SJCRH30 (cell line): ENCODE measurements at places on chromosomes 7 and 10. TPM values are rescaled to one million over a fixed set of nuclear protein-coding genes. Genes with fewer than 3 reads are reported as not detected.

The SOSTDC1 gene
- 6.2 and 7.3 TPM in 2 replicates for total RNA-seq

- H3K27me3 ChIP-seq = no peaks in the 10 kb centered on the region
- no peak overlapping the region for H3K4me3 ChIP-seq
- peaks cover 92% of the 10 kb centered on the region for H3K36me3 ChIP-seq
- DNase-seq = peak; percentile 47
- H3K4me1 ChIP-seq = no peaks in the 10 kb centered on the region
Measured at GRCh38 chr7:143299840-143300239, 11.7 kb downstream of the CASP2 start.

- H3K27me3 ChIP-seq = no peaks in the 10 kb centered on the region
- peak overlapping the region; percentile 28 for H3K27ac ChIP-seq
- H3K36me3 ChIP-seq = no peaks in the 10 kb centered on the region
- peaks cover 11% of the 10 kb centered on the region for H3K4me1 ChIP-seq
- H3K4me3 ChIP-seq = no peak overlapping the region
Measured at GRCh38 chr10:124657806-124658205, 86.4 kb downstream of the FAM53B start.

DNA sequence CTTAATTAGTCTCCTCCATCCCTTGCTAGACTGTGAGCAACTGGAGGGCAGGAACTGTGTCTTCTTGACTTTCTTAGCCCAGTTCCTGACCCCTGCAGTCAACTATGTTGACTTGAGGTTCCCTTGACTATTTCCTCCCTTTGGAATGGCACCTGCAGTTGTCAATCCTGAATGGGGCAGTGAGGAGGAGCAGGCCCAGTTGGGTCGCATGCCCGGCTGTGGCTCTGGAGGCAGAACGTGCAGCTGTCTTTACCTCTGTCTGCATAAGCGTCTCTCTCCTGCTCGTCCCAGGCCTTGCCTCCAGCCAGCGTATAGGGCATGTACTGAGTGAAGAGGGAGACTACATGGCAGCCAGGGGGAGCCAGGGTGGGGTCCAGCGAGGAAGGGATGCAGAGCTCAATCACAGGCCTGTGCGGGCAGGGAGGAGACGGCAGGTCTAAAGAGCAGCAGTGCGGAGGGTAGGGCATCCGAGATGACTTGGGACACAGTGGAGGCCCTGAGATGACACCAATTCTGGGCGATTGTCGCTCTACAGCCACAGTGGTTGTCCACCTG lies 26.8 kb downstream of the PYROXD2 start:
- H3K4me1 ChIP-seq = peaks cover 5% of the 10 kb centered on the region
- H3K27ac ChIP-seq = no peak overlapping the region
- DNase-seq = peak; percentile 52
- H3K27me3 ChIP-seq = 0 out of 2 replicates have a peak, but pooled peaks cover 3% of the 10 kb centered on the region
- no peaks in the 10 kb centered on the region for H3K36me3 ChIP-seq

GRCh38 chr10:62732841-62733653 lies 71.5 kb upstream of the ADO start:
- no peaks in the 10 kb centered on the region for H3K36me3 ChIP-seq
- no peak overlapping the region for H3K27ac ChIP-seq
- no peaks in the 10 kb centered on the region for H3K27me3 ChIP-seq

DNA sequence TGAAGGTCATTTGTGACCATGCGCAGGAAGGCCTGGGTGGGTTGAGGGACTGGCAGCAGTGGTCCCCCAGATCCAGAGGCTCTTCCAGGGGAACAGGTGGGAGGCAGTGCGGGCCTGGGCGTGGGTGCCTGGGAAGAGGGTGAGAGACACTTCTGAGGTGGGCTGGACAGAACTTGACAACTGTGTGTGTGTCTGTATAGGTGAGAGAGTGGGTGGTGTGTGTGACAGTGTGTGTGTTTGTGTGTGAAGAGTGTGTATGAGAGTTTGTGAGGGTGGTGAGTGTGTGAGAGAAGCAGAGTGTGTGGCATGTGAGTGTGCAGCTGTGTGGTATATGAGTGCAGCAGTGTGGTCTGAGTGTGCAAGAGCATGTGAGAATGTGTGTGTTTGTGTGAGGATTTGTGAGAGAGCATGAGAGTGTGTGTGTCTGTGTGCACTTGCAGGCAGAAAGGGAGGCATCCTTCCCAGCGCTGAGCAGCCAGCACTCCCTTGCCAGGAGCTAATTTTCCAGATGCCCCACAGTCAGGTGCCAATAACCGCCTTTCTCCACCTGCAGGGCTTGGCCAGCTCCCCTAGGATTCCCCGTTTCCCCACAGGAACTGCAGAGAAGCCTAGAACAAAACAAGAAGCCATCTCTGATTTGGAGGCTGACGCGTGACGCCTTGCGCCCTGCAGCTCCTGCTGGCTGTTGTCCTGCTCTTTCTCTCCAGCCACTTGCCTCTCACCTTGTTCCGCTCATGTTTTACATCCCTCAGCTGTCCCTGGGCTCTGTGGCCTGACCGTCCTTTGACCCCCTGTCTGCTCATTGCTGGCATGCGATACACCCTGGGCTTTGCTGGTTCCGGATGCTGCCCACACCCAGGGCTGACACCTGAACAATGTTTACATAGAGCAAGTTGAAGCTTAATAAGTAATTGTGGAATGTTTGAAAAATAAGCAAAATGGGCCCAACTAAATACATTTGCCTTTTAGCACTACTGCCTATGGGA lies 88.0 kb downstream of the TMEM178B start:
- no peak overlapping the region for H3K27ac ChIP-seq
- H3K4me1 ChIP-seq = no peaks in the 10 kb centered on the region
- DNase-seq = no peak
- H3K36me3 ChIP-seq = no peaks in the 10 kb centered on the region

GRCh38 chr7:42285383-42285824 lies 48.4 kb upstream of the GLI3 start:
- H3K36me3 ChIP-seq = no peaks in the 10 kb centered on the region
- no peak for DNase-seq
- no peak overlapping the region for H3K27ac ChIP-seq
- H3K27me3 ChIP-seq = peaks cover 5% of the 10 kb centered on the region; the same call in 1 of the 2 replicates
- no peak overlapping the region for H3K4me3 ChIP-seq
